CD8-positive, alpha-beta memory T cell (primary cell): ENCODE measurements at places on chromosomes 4 and X.

DNA sequence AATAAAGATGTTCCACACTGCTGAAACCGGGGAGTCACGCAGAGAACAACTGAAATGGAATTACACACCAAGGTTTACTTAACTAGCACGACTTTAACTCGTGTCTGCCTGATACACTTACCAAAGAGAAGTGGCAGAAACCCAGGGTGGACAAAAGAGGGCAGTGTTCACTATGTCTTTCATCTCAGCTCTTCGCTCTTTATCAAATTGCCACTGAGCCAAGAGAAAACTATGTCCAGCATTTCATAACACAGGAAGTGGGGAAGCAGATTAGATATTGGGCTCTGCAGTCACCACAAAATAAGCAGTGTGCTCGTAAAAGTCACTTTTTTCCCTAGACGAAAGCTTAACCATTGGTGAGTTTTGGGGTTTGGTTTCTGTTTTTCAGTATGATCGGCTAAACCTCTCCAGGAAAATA lies 155.7 kb downstream of the CHIC2 start:
- H3K36me3 ChIP-seq, result no peaks in the 10 kb centered on the region
- peaks cover 4% of the 10 kb centered on the region for H3K4me1 ChIP-seq
- H3K27me3 ChIP-seq, result peaks cover 4% of the 10 kb centered on the region
- no peak overlapping the region for H3K27ac ChIP-seq

- no peak for DNase-seq
- no peak overlapping the region for H3K4me3 ChIP-seq
- H3K27me3 ChIP-seq, result no peaks in the 10 kb centered on the region
- H3K4me1 ChIP-seq, result no peaks in the 10 kb centered on the region
Observed at GRCh38 chrX:105480646-105481310, 260.3 kb upstream of the TEX13A start.

DNA sequence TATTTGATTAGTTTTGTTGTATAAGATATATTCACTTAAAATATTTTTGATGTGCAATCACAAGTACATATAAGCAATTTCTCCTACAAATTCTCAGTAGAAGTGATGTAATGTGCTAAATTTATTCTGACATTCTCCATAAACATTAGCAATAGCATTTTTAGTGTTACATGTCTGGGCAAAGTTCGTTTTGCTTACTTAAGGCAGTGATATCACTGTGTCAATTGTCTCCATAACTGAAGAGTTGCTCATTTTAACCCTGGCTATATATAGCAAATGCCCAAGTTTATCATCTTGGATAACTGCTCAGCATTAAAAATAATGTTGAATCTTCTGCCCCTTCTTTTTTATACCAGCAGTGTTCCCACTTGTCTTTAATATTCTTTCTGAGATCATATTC lies 340.0 kb upstream of the NDST4 start:
- H3K4me1 ChIP-seq, result no peaks in the 10 kb centered on the region
- DNase-seq, result no peak
- H3K27me3 ChIP-seq, result no peaks in the 10 kb centered on the region
- no peak overlapping the region for H3K27ac ChIP-seq

DNA sequence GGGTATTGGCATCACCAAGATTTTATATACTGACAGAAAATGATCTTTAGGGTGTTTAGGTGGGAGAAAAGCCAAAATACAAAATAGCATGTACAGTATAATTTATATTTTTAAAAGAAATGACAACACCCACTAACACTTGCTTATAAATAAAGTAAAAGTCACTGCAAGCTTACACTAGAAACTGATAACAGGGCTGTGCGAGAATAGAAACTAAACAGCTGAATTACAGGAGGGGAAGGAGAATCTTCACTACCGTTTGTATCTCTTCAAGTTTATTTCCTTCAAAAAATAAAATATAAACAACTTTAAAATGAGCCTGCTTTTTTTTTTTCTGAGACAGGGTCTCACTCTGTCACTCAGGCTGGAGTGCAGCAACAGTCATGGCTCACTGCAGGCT lies 22.8 kb downstream of the GRSF1 start:
- no peak overlapping the region for H3K4me3 ChIP-seq
- no peak overlapping the region for H3K27ac ChIP-seq
- DNase-seq, result no peak
- H3K27me3 ChIP-seq, result no peaks in the 10 kb centered on the region
- peaks cover 11% of the 10 kb centered on the region for H3K36me3 ChIP-seq
- H3K4me1 ChIP-seq, result no peaks in the 10 kb centered on the region

- no peaks in the 10 kb centered on the region for H3K36me3 ChIP-seq
- H3K4me3 ChIP-seq, result no peak overlapping the region
- no peak overlapping the region for H3K27ac ChIP-seq
Observed at GRCh38 chr4:4990857-4991540, 28.3 kb downstream of the CYTL1 start.

DNA sequence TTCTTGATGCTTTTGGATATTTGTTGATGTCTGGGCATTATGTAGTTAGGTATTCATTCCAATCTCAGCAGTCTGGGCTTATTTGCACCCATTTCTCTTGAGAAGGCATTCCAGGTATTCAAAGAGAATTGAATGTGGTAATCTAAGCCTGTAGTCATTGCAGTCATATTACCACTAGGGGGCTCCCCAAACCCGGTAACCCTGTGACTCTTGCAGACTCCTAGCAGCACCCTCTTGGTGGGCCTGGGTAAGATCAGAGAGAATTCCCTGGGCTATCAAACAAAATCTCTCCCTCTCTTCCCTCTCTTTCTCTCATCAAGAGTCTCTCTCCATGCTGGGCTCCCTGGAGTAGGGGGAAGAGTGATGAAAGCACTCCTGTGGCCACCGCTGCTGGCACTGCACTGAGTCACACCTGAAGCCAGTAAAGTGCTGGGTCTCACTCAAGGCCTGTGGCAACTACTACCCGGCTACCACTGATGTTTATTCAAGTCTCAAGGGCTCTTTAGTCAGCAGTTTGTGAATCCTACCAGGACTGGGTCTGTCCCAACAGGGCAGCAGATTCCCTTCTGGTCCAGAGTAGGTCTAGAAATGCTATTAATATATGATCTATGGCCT lies 187.7 kb upstream of the NUDT10 start:
- no peaks in the 10 kb centered on the region for H3K27me3 ChIP-seq
- no peak overlapping the region for H3K27ac ChIP-seq
- no peak overlapping the region for H3K4me3 ChIP-seq
- no peaks in the 10 kb centered on the region for H3K36me3 ChIP-seq

DNA sequence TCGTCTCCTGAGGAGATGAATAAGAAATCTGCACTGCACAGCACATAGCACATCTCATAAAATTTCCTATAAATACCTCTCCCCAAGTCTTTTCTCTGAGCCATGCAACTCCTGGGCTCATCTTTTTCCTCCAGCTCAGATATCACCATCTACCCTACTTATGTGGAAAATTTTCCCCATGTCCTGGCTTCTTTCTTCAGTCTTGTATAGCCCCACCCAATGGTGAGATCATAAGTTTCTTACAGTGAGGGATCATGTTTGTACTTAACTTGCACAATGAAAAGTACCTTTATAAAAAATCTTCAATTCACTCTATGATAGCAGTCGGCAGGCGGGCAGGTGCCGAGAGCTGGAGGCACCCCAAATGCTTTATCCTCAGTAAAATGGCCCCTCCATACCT lies 198.6 kb upstream of the S100G start:
- no peak overlapping the region for H3K27ac ChIP-seq
- DNase-seq, result no peak
- H3K4me3 ChIP-seq, result no peak overlapping the region
- no peaks in the 10 kb centered on the region for H3K36me3 ChIP-seq

DNA sequence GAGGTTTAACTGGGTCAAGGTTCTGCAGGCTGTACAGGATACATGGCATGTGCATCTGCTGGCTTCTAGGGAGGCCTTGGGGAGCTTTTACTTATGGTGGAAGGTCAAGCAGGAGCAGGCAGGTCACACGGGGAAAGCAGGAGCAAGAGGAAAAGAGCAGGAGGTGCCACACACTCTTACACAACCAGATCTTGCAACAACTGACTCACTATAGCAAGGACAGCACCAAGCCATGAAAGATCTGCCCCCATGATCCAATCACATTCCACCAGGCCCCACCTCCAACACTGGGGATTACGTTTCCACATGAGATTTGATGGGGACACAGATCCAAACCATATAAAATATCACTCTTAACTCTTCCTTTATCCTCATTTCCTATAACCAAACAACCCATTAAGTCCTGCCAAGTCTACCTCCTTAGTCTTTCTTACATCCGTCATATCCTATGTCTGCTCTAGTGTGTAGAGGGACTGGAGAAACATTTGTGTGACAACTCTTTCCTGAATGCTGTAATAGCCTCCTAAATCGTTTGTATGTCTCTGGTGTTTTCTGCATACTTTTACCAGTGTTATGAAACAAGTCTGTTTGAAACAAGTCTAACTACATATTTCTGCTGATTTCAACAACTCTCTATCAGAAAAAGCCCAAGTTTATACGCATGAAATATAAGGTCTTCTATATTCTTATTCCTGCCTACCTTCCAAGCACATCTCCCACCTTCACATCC lies 8.3 kb upstream of the RAP2C start:
- no peak overlapping the region for H3K27ac ChIP-seq
- H3K36me3 ChIP-seq, result no peaks in the 10 kb centered on the region
- no peaks in the 10 kb centered on the region for H3K4me1 ChIP-seq
- no peak for DNase-seq
- no peak overlapping the region for H3K4me3 ChIP-seq
- no peaks in the 10 kb centered on the region for H3K27me3 ChIP-seq
